ENCODE measurements at places on chromosomes 5 and 9.
A peak's percentile ranks its signal among the peaks of the same experiment; 100 is the strongest.

GRCh38 chr9:74728176-74728575 is 159.5 kb downstream of the TRPM6 start:
- DNase-seq = no peak

DNA sequence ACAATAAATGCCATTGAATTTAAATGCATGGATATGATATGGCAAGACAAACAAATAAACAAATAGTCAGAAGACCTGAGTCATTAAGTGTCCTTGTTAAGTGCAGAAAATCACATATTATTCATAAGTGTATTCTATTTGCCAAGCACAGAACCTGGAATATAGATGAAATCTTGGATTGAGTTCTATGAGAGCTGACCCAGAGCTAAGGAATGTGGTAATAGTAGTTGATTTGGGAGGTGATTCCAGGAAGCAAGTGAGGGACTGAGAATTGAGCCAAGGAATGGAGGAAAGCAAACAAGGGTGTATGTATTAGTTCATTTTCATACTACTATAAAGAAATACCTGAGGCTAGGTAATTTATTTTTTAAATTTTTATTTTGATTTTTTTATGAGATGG is 208.9 kb downstream of the TRIM32 start:
- no peak for DNase-seq

GRCh38 chr5:72234265-72234700 is 85.8 kb downstream of the MRPS27 start:
- DNase-seq = no peak

DNA sequence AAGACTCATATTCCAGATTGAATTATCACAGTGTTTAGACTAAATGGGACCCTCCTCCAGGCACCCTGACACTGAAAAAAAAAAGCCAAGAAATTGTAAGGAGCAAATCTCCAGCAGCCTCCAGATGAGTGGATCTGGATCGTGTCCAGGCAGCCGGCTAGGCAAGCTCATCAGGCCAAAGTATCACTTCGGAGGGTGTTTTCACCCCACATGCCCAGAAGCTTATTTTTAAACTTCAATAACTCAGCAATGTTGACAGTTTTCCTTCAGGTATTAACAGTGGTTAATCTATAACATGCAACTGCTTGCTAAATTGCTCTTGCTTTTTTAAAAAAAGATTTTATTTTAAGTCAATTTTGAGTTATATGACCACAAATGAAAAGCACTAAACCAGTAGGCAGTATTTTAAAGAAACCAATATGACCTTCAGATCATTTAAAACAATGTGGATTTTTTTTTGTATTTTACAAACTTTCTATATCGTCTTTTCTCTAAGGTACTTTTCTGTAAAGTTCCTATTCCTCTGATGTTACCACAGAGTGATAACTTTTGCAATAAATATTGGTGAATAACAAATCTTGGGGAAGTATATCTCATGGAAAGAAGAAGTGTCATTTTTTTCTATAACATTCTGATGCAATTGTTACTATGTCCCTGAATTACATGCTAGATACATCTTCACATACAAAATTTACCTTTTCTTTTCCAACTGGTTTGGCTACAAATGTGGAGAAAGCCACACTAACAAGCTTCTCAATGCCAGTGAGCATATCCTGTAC is 30.7 kb downstream of the ACOT12 start:
- DNase-seq = no peak

GRCh38 chr5:95959051-95959887 is 2.4 kb downstream of the ELL2 start:
- no peak for DNase-seq

DNA sequence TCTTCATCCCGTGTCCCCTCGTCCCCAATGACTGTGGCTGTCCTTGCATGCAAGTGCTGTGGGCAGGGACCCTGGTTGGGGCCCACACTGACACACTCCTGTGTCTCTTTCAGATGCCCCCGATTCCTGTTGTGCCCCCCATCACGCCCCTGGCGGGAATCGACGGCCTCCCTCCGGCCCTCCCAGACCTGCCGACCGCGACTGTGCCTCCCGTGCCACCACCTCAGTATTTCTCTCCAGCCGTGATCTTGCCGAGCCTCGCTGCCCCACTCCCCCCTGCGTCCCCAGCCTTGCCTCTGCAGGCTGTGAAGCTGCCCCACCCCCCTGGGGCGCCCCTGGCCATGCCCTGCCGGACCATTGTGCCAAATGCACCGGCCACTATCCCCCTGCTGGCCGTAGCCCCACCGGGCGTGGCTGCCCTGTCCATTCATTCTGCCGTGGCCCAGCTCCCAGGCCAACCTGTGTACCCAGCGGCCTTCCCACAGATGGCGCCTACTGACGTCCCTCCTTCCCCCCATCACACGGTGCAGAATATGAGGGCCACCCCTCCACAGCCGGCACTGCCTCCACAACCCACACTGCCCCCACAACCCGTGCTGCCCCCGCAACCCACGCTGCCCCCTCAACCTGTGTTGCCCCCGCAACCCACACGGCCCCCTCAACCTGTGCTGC is 75.0 kb downstream of the WNK2 start:
- DNase-seq = no peak

DNA sequence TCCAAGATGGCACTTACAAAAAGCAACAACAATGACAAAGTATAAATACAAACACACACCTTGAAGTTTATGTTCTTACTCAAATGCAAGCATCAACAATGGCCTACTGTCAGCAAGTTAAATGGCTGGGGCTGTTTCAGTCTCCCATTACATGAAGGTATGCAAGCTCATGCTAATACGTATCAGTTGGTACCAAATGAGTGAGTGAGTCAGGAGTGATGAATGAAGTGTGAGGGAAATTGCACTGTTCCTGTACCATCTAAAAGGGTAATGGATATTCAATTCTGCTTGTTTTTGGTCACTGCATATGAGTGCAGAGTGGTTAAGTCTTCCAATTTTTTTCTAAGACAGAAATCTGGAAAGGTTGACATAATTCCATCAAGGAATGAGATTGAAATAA is 964.9 kb downstream of the MAT2B start:
- no peak for DNase-seq

- DNase-seq = no peak
These were observed 792.2 kb upstream of the CDH9 start for GRCh38 chr5:27830546-27830945.

DNA sequence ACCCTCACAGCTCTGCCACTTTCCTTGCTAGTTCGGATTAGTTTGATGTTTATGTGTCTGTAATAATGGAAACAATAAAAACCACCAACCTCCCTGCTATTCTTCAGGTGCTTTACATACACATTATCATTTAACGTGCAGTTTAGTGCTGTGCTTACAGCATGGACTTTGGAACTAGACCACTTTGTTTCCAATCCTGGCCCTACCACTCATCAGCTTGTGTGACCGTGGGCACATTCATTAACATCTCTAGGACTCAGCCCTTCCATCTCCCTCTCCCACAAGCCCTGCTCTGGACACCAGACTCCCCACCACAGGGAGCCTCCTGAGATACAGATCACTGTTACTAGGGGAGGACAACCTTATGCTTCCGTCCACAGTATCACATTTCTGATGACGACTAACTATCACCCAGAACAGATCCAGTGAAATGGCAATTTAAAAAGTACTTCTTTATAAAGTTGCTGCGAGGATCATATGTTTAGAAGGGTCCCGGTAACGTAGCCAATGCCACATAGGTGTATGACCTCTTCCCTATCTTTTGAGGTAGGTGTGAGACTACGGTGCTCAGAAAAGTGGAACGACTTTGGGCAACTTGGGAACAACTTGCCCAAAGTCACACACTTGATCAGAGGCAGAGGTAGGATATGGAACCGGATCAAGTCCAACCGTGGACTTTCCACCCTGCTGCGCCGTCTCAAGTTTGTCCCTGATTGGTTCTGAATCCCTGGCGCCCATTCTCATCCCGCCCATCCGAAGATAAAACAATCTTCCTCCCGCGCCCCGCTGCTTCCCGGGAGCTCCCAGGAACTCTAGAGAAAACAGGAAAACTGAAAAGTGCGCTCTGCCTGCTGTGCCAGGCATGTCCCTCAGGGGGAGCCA is 132.4 kb upstream of the NIPBL start:
- peak; percentile 65 for DNase-seq

GRCh38 chr9:121053544-121053943 is 3.5 kb upstream of the C5 start:
- DNase-seq = no peak

GRCh38 chr5:80871541-80871961 is 88.6 kb upstream of the RASGRF2 start:
- no peak for DNase-seq

DNA sequence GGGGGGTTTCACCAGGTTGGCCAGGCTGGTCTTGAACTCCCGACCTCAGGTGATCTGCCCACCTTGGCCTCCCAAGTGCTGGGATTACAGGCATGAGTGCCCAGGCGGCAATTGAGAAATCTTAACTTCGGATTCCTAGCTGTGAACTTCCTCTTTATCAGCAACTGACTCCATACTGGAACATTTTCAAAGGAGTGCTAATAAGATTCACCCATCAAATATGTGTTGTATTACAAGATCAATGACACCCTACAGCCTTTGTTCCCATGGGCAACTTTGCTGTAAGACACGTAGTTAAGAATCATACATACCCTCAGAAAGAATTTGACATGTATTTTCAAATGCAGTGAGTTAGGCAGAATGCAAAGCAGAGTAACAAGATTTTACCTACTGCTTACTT is 23.1 kb upstream of the ACOT12 start:
- DNase-seq = no peak

DNA sequence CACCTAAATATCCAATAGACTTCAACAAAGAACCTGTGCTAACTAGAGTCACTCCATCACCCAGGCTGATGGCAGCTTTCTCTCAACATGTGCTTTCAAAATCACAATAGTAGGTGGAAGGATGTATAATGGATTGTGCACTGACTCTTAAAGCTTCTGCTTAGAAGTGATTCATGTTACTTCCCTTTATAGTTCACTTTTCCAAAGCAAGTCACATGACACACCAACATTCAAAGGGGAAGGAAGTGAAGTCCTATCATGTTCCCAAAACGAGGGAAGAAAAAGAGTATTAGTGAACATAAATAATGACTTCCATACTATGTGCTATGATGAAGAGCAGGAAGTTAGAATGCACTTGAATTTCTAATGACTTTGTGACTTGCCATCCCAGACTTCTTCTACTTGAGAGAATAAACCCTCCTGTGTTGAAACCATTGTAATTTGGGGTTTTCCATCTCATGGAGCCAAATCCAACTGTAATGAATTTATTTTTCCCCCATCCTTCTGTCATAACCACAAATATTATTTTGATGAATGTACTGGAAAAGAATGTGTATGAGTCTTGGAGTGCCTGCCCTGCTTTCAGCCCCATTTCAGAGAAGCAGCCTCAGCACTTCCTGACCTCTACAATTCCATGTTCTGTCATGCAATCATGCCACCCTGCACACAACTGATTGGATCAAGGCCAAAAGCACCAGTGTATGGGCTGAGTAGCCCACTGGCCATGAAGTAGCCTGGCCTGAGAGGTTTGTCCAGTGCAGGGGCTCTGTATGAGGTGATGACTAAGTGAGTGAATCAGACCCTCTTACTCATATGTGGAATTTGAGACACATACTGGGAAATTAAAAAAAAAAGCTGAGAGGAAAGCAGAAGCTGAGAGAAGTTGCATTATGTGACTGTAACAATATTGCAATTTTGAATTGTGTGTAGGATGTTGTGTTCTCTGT is 525.9 kb upstream of the CLINT1 start:
- DNase-seq = no peak

GRCh38 chr5:39006650-39007049 is 67.5 kb downstream of the RICTOR start:
- DNase-seq = no peak

- DNase-seq = no peak
These were observed 111.8 kb upstream of the TLE1 start for GRCh38 chr9:81801190-81801589.

DNA sequence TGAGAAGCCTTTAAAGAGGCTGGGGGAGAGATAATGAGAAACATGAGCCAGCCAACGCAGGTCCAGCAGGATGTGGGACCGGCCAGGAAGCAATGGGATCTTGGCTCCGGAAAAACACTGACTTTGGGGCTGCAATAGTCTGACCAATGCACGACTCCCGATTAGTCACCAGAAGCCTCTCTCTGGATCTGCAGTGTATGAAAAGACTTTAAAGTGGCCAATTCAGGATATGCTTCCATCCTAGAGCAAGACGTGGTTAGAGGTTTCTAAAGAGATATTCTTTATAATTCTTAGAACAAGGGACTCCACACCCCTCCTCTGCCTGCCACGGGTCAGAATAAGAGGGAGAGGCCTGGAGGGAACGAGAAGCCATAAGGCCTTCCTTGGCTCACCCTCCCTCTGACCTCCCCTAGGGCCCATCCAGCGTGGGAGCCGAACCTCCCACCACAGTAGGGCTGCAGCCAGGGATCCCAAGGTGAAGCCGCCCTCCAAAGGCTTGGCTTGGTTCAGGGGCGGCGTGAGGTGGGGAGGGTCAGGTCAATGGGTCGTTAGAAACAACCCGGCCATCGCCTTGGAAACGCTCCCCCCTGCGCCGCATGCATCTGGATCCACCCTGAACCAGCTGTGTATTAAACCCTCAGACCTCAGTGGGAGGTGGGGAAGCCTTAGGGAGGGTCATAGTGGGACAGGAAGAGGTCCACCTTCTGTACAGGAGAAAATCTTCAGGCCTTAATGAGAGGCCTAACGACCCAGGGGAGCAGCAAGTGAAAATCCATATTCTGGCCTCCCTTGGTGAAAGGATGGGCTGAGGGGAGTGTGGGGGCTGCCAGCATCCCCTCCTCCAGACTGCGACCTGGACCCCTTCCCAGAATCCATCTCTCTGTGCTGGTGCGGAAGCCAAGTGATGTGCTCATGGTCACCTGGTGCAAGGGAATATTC is 11.1 kb downstream of the FGF1 start:
- DNase-seq = no peak

DNA sequence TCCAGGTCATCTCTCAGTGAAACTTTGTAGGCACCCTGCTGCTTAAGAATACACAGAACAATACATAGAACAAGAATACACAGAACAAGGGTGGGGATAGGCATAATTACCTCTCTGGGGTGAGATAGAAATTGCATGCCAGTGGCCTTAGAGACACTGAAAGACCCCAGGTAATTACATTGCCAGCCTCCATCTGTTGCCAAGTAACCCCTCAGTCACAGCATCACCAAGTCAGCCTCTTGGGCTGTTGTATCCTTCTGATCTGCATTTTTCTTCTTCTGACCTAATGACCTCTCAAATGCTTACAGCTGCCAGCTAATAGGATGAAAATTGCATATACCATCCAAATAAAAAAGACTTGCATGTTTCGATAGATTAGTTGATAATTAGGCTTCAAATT is 167.7 kb downstream of the GRIA1 start:
- no peak for DNase-seq

DNA sequence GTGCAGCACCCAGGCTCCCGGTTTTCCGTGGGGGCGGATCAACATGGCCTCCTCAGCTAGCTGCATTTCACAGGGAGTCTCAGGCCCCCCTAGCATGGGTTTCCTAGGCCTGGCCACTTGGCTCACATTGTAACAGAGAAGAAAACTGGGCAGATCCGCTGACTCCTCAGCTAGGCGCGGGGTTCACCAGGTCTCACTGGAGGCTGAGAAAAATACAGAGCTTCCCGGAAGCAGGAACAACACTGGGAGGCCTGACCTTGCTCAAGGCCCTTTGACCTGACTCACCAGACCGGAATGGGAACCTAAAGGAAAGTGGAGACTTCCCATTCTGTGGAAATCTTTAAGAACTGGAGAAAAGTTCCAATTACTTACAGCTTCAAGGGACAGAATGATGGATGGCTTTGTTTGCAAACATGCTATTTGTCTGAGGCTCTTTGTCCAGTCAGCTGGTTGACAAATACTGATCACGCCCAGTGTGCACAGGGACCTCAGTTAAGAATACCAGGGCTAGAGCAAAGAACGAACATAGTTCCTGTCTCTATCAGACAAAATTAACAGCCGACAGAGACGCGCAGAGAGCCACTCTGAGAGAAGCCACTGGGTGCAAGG is 88.7 kb upstream of the LRRTM2 start:
- DNase-seq = no peak

- no peak for DNase-seq
These were observed 49.9 kb upstream of the TTC23L start for GRCh38 chr5:34789021-34789531.

Data from NCI-H2171 (cell line).